ENCODE measurements at places on chromosomes 2 and 18.

DNA sequence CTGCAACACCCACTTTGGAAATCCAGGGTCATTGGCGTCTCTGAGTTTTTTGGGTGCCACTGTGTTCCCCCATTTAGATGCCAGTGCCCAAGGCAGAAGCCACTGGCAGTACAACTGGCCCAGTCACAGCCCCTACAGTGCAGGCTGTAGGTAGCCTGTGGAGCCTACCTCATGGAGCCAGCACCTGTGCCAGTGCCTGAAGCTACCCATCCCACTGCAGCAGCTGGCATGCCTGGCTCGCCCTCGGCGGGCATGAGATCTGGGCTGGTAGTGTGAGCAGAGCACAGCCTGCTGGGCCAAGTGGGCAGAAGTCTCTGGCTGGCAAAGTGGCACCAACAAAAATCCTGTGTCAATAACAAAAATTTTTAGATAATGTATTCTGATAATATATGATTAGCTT, 1111.4 kb upstream of the NXPH2 start:
- no peak for DNase-seq

DNA sequence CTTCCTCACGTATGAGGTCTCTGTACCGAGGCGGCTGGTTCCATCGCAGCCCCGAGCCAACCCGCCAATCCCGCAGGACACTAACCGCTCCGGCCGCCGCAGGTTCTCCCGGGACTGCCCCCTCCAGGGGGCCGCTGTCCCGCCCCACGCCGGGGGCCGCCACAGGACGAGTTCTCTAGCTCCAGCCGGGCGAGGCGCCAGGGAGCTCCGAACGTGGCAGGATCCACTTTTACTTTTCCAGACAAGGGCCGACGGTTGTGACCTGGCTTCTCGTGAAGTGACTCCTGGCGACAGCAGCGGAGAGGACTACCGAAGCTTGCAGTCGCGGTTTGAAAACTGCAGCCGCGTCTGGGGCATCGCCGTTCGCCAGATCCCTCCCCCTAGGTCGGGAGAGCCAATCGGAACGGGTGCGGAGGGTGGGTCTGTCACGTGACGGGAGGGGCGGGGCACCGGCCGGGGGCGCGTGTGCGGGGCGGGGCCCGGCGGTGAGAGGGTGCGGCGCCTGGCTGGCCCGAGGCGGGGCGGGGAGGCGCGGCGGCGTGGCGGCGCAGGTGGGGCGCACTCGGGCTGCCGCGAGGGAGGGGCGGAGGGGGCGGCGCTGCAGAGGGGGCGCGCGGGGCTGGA, at the start of gene STK17B:
Gene STK17B, minus strand, starts transcription at position 331 of the 624 bp plus-strand sequence. CDS start 8,195 bp downstream, outside the sequence.
- peak; percentile 94 for DNase-seq

- DNase-seq: no peak
These were observed 19.7 kb downstream of the GNLY start for GRCh38 chr2:85713836-85714235.

- DNase-seq: no peak
These were observed 2129.4 kb upstream of the PIK3C3 start for GRCh38 chr18:39825485-39826150.
